ENCODE measurements at places on chromosomes 5 and 9. TPM values are rescaled to one million over a fixed set of nuclear protein-coding genes. Genes with fewer than 3 reads are reported as not detected.

GRCh38 chr9:86997951-86998350, 50.6 kb upstream of the GAS1 start:
- no peak for DNase-seq

- DNase-seq, result no peak
Observed at GRCh38 chr5:71651579-71651978, 64.4 kb downstream of the MCCC2 start.

DNA sequence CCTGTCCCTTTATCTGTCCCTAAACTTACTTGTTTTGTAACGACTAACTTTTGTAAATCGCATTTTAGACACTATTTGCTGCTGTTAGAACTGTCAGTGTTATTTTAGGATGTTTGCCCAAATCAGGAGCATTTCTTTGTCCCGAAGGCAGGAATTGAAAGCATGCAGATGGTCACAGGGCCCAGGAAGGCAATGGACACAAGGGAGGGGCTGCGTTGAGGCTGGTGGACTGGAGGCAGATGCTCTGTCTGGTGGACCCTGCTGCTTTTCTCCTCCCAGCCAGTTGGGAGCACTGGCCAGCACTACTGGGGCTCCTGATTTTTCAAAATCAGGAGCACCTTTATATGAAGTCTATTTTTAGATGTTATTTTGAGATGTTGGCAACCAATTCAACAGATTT, 31.7 kb downstream of the DOCK2 start:
- no peak for DNase-seq

DNA sequence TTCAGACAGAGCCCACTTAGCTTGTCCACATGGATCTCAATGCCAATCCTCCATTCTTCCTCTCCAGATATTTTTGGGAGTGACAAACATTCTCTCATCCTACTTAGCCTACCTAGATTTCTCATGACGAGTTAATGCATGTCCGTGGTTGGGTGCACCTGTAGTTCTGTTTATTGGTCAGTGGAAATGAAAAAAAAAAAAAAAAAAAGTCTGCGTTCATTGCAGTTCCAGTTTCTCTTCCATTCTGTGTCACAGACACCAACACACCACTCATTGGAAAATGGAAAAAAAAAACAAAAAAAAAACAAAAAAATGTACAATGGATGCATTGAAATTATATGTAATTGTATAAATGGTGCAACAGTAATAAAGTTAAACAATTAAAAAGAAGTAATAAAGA, 59.0 kb downstream of the BASP1 start:
- no peak for DNase-seq

DNA sequence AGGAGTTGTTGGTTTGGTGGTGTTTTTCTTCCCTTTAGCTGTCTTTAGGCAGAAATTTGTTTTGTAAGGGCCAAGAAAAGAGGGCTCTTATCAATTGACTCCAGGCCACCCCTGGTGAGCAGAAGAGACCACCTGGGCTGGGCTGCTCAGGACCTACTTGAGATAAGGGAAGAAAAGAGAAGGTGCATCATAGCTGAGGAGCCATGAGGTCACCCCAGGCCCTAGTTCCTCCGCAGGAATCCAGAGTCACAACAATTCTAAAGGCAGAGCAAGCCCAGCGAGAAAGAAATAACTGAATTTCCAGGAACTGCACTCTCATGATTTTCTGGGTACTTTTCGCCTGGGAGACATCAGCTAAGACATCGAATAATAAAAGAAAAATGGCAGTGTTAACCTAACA, 34.9 kb downstream of the RFK start:
- no peak for DNase-seq

GRCh38 chr5:118558871-118559270, 429.5 kb downstream of the DTWD2 start:
- no peak for DNase-seq

DIRAS2 gene
- 0.07 TPM for total RNA-seq

PDGFRB gene
- 13.9 TPM for total RNA-seq

PAEP gene
- total RNA-seq, result not detected
